Body of pancreas (tissue), 4 donors: ENCODE measurements at places on chromosomes 4 and X. TPM values are rescaled to one million over a fixed set of nuclear protein-coding genes. Genes with fewer than 3 reads are reported as not detected.

GRCh38 chr4:110682311-110682710, 59.4 kb upstream of the PITX2 start:
- H3K36me3 ChIP-seq, result no peaks in the 10 kb centered on the region
- H3K27ac ChIP-seq, result no peak overlapping the region
- H3K27me3 ChIP-seq, result no peaks in the 10 kb centered on the region
- H3K4me3 ChIP-seq, result no peak overlapping the region

FAM236C gene
- not detected for total RNA-seq

PNMA3 gene
- total RNA-seq, result 0.33 TPM

DNA sequence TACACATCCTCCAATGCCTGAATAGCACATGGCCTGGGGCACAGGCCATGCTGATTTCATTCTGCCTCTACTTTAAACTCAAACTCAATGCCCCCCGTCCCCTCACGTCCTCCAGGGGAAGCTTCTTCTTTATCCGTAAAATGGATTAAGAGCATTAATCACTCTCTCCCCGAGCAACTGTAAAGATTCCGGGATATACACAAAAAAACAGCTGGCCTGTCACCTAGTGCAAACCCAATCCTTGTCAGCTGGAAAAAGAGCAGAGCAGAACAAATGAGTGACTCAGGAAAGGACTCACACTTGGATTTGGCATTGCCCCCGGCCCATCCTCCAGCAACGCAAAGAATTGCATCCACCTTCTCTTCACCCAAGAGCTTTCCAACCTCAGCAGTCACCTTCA, 7.8 kb downstream of the QDPR start:
- H3K4me3 ChIP-seq, result no peak overlapping the region
- H3K27me3 ChIP-seq, result no peaks in the 10 kb centered on the region

ESX1 gene
- total RNA-seq, result not detected

REPS2 gene
- 15.8 TPM for total RNA-seq

DNA sequence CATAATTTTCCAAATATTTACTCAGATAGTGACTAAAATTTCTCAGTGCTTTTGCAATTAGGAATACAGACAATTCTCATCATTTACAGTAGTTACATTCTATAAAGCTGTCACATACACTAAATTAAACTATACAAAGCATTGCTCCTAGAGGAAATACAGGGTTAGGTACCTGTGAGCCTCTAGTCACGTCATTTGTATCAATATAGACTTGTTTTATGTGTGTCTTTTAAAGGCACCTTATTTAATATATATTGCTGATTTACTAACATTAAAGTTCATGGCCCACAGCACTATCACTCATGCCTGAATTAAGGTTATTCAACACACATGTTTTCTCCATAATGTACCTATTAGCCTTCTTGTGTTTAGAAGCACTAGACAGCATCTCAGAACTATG, 78.7 kb downstream of the PABPC4L start:
- H3K27me3 ChIP-seq, result no peaks in the 10 kb centered on the region
- H3K27ac ChIP-seq, result no peak overlapping the region
- H3K36me3 ChIP-seq, result no peaks in the 10 kb centered on the region
- no peak for DNase-seq
- H3K4me1 ChIP-seq, result no peaks in the 10 kb centered on the region

DNA sequence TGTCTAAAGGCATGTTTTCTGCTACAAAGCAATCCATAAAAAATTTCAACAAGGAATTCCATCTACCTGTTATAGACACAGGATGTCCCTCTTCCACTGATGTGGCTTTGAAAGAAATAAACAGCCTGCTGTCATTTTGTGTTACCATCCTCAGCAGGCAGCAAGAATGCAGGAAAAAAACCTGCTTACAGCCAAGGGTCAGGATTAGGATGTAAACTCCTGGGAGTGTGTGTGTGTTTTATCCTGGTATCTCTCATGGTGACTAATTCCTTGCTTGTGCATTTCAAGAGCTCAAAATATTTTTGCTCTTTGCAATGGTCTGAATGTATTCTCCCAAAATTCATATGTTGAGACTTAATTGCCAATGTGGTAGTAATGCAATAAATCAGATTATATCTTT, 28.6 kb upstream of the SFRP2 start:
- no peak overlapping the region for H3K4me3 ChIP-seq
- no peak for DNase-seq
- H3K4me1 ChIP-seq, result no peaks in the 10 kb centered on the region
- no peak overlapping the region for H3K27ac ChIP-seq

SPP1 gene
- total RNA-seq, result 154 TPM

- no peak for DNase-seq
- H3K27ac ChIP-seq, result no peak overlapping the region
- no peaks in the 10 kb centered on the region for H3K27me3 ChIP-seq
- H3K36me3 ChIP-seq, result no peaks in the 10 kb centered on the region
These were observed 23.4 kb downstream of the SCD5 start for GRCh38 chr4:82775243-82775642.

IRF2 gene
- 12.5 TPM for total RNA-seq

NRK gene
- total RNA-seq, result 0.52 TPM

FAM9A gene
- not detected for total RNA-seq

DNA sequence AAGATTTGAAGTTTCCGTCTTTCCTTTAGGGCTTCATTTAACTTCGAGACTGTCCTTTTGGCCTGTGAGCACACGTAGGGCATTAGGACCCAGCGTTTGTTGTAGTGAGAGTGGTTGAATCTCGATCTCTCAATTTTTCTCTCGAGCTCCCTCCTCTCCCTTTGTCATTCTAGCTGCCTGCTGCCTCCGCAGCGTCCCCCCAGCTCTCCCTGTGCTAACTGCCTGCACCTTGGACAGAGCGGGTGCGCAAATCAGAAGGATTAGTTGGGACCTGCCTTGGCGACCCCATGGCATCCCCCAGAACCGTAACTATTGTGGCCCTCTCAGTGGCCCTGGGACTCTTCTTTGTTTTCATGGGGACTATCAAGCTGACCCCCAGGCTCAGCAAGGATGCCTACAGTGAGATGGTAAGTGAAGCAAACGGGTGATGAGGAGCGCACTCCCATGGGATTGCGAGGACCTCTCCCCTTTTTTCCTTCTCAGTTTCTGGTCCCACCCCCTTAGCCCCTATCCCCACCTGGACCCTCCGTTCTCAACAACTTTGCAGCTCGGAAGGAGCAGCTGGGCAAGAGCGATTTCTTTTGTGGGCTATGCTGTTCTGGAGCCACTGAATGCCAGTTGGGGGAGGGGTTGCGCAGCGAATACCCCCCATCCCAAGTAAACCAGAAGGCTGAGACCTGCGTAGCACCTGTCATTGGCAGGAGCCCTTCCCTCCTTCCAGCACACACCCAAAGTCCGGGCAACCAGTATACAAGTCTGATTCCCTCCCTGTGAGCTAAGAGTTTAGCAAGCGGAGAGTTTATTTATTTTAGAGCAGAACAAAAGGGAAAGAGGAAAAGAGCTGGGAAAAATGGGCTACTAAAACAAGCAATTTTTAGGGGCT, at the start of gene TMEM35A:
TMEM35A (plus strand) TSS at position 164 of the 883 bp plus-strand sequence; CDS start at position 288, 124 bp downstream.
- no peaks in the 10 kb centered on the region for H3K36me3 ChIP-seq
- H3K4me1 ChIP-seq, result no peaks in the 10 kb centered on the region
- DNase-seq, result no peak
- H3K4me3 ChIP-seq, result no peak within 1 kb of the TSS
- H3K27me3 ChIP-seq, result no peaks in the 10 kb centered on the region

- no peaks in the 10 kb centered on the region for H3K36me3 ChIP-seq
- no peak overlapping the region for H3K4me3 ChIP-seq
- no peak for DNase-seq
- no peaks in the 10 kb centered on the region for H3K4me1 ChIP-seq
- no peak overlapping the region for H3K27ac ChIP-seq
These were observed 42.7 kb downstream of the ASMT start for GRCh38 chrX:1657367-1658070.

GRCh38 chr4:57037982-57038604, 59.4 kb downstream of the POLR2B start:
- no peaks in the 10 kb centered on the region for H3K36me3 ChIP-seq
- peaks cover 3% of the 10 kb centered on the region for H3K4me1 ChIP-seq
- DNase-seq, result peak; percentile 68
- H3K27me3 ChIP-seq, result no peaks in the 10 kb centered on the region
- H3K4me3 ChIP-seq, result no peak overlapping the region

GRCh38 chr4:33625748-33626147, 2618.6 kb downstream of the ARAP2 start:
- H3K4me3 ChIP-seq, result no peak overlapping the region
- no peaks in the 10 kb centered on the region for H3K27me3 ChIP-seq
- H3K4me1 ChIP-seq, result no peaks in the 10 kb centered on the region
- H3K27ac ChIP-seq, result no peak overlapping the region
- H3K36me3 ChIP-seq, result no peaks in the 10 kb centered on the region

GRCh38 chrX:6448003-6448402, 86.9 kb downstream of the VCX3A start:
- H3K4me3 ChIP-seq, result no peak overlapping the region
- DNase-seq, result peak; percentile 24
- H3K27ac ChIP-seq, result no peak overlapping the region
- H3K27me3 ChIP-seq, result no peaks in the 10 kb centered on the region

DNA sequence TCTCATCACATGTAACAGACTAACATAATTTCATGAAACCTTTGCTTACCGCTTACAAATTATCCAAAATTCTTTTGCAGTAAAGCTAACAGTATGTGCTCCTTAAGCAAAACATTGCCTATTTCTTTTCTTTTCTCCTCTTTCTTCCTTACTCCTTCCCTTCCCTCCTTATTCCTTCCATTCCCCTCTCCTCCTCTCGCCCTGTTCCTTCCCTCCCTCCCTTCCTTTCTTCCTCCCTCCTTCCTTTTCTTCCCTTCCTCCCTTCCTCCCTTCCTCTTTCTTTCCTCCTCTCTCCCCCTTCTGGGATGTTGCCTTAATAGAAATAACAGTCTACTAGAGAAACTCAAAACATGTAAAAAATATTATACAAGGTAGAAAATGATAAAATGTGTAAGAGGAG, 246.4 kb downstream of the TENM3 start:
- H3K4me3 ChIP-seq, result no peak overlapping the region
- H3K36me3 ChIP-seq, result no peaks in the 10 kb centered on the region
- no peak overlapping the region for H3K27ac ChIP-seq
- no peaks in the 10 kb centered on the region for H3K27me3 ChIP-seq
- no peaks in the 10 kb centered on the region for H3K4me1 ChIP-seq

FHL1 gene
- 40.2 TPM for total RNA-seq

PDE6B gene
- total RNA-seq, result 0.26 TPM

DNA sequence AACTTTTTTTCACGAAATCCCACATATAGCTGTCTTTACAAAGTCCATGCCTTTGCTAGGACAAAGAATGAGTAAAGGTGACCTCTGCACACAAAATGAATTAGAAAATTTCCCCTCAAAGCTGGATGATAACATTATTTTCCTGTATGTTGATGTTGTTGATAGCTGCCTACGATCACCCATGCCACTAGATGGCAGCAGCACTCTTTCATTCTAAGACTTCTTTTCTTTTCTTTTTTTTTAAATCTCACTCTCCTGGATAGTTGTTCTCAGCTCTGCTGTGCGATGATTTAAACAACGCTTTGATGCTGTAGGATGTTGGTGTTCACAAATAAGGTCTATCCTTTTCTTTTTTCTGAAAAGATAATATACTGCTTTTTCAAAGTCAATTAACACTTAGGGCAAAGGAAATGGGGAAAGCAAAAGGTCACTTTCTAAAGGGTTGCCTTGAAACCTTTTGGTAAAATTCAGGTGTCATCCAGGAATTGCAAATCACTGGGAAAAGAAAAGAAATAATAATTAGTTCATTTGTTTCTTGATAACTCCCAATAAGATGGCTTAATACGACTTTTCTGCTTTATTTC, 266.8 kb downstream of the C4orf33 start:
- DNase-seq, result peak; percentile 78
- no peaks in the 10 kb centered on the region for H3K4me1 ChIP-seq
- no peak overlapping the region for H3K27ac ChIP-seq
- H3K27me3 ChIP-seq, result no peaks in the 10 kb centered on the region

- H3K4me3 ChIP-seq, result no peak overlapping the region
- peaks cover 46% of the 10 kb centered on the region for H3K4me1 ChIP-seq
- H3K27me3 ChIP-seq, result no peaks in the 10 kb centered on the region
- no peak for DNase-seq
These were observed 7.2 kb downstream of the PPM1K start for GRCh38 chr4:88276952-88277710.

DNA sequence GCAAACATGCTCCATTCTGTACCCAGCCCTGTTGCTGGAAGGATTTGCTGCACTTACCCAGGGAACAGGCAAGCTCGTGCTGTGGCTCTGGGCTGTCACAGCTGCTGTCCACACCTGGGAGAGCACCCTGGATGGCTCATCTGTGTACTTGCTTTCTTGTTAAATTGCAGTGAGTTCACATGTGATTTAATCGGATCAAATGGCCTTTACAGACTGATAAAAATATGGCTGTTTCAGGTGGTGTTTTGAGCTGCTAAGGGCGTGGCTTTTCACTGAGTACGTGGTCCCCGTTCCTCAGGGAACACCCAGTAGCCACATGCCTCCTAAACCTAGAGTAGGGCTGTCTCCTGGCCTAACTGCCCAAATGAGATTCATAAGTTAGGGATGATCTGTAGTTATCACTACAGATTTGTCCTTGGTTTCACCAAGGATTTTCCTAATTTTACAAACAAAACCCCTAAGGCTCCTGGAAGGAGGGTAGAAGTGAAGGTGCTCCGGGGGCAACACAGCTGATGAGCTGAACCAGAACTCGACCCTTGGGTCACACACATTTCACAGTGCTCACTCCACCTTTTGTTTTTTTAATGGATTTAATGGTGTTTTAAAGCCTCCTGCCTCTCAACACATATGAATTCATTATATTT, 13.7 kb downstream of the KLKB1 start:
- no peak for DNase-seq
- peaks cover 2% of the 10 kb centered on the region for H3K36me3 ChIP-seq
- no peak overlapping the region for H3K27ac ChIP-seq
- H3K4me1 ChIP-seq, result no peaks in the 10 kb centered on the region

DNA sequence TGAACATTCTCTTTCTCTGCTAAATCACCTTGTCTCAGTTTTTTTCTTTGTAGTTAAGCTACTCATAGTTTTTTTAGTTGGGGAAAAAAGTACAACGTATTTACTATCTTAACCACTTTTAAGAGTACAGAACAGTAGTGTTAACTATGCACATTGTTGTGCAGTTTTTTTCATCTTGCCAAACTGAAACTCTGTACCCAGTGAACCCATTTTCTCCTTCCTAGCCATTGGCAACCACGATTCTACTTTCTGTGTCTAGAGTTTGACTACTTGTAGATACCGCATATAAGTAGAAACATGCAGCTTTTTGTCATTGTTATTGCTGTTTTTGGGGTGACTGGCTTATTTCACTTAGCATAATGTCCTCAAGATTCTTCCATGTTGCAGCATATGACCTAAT, 10.0 kb downstream of the N4BP2 start:
- H3K27ac ChIP-seq, result peak overlapping the region; percentile 77
- no peak overlapping the region for H3K4me3 ChIP-seq
- H3K36me3 ChIP-seq, result no peaks in the 10 kb centered on the region
- no peak for DNase-seq
- H3K27me3 ChIP-seq, result no peaks in the 10 kb centered on the region

GRCh38 chrX:87525771-87526229, 8.2 kb downstream of the KLHL4 start:
- no peak overlapping the region for H3K4me3 ChIP-seq
- no peaks in the 10 kb centered on the region for H3K27me3 ChIP-seq
- no peak for DNase-seq
- no peaks in the 10 kb centered on the region for H3K4me1 ChIP-seq
- H3K27ac ChIP-seq, result no peak overlapping the region
- H3K36me3 ChIP-seq, result no peaks in the 10 kb centered on the region
